Activated CD8-positive, alpha-beta memory T cell treated with anti-CD3 and anti-CD28 coated beads, Interleukin-2, amount 10 ng/mL, durations not matched to agents 7 days and 5 days (primary cell): ENCODE measurements at places on chromosomes 13 and 19.

DNA sequence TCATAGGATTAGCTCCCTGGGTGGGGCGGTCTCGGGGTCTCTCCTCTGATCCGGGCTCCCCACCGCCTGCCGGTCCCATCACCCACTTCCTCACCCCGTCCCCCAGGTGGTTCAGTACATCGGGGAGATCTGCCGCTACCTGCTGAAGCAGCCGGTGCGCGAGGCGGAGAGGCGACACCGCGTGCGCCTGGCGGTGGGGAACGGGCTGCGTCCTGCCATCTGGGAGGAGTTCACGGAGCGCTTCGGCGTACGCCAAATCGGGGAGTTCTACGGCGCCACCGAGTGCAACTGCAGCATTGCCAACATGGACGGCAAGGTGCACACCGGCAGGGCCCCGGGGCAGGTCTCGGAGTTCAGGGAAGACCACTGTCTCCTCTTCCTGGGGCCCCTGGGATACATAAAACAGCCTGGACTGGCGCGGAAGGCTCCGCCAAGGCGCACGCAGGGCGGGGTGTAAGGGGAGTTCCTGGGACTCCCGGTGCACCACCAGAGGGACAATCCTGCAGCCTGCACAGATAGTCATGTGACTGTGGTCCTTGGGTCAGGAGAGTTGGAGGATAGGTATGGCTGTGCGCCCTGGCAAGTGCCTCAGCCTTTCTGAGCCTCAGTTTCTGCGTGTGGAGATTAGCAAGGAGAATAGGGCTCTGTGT, 14.2 kb upstream of the PGLS start:
- no peak overlapping the region for H3K4me3 ChIP-seq
- DNase-seq, result no peak
- no peak overlapping the region for H3K27ac ChIP-seq
- peaks cover 24% of the 10 kb centered on the region for H3K4me1 ChIP-seq

DNA sequence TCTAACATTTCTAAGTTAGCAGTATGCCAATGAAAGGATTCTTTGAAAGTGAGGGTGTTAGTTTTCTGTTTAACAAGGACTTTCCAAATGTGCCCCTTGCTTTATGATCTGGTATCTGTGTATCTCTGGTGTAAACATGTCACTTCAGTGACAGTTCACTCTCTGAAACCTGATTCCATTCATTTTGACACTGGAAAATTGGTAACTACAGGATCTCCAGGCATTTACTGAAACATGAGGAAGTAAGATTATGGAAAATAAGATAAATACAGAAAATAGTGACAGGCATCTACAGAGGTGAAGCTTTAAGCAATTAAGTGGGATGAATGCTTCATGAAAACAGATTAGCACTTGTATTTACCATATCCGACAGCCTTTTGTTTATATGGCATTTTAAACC, 101.6 kb upstream of the MYO16 start:
- H3K27me3 ChIP-seq, result no peaks in the 10 kb centered on the region
- H3K4me3 ChIP-seq, result no peak overlapping the region
- DNase-seq, result no peak
- H3K4me1 ChIP-seq, result no peaks in the 10 kb centered on the region
- no peaks in the 10 kb centered on the region for H3K36me3 ChIP-seq

DNA sequence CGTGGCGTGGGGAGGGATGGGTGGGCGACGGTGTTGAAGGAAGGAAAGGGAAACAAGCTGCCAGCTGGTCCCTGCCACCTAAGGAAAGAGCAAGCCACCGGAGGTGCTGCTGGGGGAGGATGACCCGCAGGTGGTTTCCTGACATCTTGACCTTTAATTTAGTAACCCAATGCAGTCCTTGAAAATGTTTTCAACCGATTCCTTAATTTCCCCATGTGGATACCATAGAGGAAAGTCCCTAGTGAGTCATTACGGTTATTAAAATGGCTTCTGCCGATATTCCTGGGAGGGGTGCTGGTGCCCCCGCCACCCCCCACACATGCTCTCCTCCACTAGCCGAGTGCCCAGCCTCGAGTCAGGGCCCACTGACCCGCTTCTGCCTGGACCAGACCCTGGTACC, 6.3 kb upstream of the ANKRD10 start:
- H3K4me1 ChIP-seq, result peaks cover 22% of the 10 kb centered on the region
- no peak overlapping the region for H3K27ac ChIP-seq
- peaks cover 3% of the 10 kb centered on the region for H3K36me3 ChIP-seq
- DNase-seq, result no peak

GRCh38 chr19:29724102-29724641, 9.1 kb upstream of the C19orf12 start:
- H3K27ac ChIP-seq, result peak overlapping the region; percentile 36
- H3K27me3 ChIP-seq, result peaks cover 50% of the 10 kb centered on the region
- DNase-seq, result peak; percentile 55
- no peaks in the 10 kb centered on the region for H3K36me3 ChIP-seq
- peak overlapping the region; percentile 36 for H3K4me3 ChIP-seq

GRCh38 chr13:45544520-45544919, 71.0 kb downstream of the ERICH6B start:
- H3K27me3 ChIP-seq, result peaks cover 10% of the 10 kb centered on the region
- H3K27ac ChIP-seq, result no peak overlapping the region
- no peak overlapping the region for H3K4me3 ChIP-seq
- no peaks in the 10 kb centered on the region for H3K36me3 ChIP-seq

DNA sequence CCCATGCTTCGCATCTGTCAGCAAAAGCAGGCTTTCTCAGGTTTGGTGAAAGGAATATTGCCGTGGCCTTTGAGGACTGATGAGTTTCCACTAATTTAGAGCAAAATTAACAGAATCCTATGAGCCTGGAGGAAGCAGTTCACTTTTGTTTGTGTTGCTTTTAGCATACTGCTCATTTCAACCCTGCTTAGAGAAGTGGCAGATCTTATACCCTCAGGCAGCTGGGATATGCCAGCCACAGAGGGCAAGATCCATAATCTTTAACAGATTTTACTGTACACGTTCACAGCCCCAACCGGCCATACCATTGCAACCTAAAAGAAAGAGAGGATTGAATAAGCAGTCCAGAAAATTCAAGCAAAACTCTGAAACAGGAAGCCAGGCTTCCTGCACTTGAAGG, 60.5 kb downstream of the COL4A2 start:
- peaks cover 23% of the 10 kb centered on the region for H3K27me3 ChIP-seq
- H3K36me3 ChIP-seq, result no peaks in the 10 kb centered on the region
- no peak overlapping the region for H3K4me3 ChIP-seq
- no peak overlapping the region for H3K27ac ChIP-seq
